ENCODE measurements at places on chromosomes 1 and 21.

DNA sequence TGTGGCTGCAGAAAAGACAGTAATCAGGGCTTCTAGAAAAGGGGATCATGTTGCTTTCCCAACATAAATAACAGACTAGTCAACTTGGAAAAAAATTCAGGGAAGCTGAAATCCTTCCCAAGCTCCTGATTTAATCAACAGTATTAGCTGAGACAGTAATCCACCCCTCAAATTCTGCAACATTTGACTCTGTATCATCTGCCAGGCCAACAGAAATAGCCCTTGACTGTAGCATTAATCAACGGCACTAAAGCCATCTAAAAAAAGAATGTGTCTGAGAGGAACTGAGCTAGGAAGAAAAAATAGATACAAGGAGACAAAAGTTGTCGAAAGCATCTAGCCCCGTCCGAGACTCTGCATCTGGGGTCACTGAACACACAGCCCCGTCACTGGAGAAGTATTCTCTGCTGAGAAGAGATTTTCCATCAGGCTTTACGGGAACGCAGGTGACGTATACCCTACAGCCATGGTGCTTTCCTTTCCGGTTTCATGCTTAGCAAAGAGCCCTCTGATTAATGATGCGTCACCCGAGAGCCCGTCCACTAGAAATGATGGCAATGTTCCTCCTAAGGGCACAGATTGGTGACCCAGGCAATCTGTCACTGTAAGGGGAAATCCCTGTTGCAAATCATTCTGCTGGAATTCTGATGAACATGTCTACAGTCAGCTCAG, 42.1 kb upstream of the TP53BP2 start:
- no peak for DNase-seq

GRCh38 chr1:17120962-17121837, 1.9 kb upstream of the PADI2 start:
- DNase-seq = no peak

- DNase-seq = no peak
Measured at GRCh38 chr21:15539376-15539775, 190.4 kb upstream of the USP25 start.

DNA sequence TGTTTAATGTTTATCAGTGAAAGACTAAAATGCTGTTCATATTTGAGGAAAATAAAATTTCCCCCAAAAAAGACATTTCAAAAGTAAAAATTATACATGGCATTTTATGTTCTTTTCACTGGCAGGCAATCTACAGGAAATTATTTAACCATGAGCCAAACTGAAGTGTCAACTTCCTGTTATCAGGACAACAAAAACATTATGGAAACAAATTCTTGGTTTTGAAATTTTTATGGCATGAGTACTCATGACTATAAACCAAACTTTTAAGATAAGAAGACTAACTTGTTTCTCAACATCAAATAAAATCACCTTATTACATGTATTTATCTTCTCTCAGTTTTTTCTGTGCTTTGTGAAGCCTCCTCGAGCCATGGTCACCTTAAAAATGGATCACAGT, 698.6 kb downstream of the LTN1 start:
- DNase-seq = no peak

DNA sequence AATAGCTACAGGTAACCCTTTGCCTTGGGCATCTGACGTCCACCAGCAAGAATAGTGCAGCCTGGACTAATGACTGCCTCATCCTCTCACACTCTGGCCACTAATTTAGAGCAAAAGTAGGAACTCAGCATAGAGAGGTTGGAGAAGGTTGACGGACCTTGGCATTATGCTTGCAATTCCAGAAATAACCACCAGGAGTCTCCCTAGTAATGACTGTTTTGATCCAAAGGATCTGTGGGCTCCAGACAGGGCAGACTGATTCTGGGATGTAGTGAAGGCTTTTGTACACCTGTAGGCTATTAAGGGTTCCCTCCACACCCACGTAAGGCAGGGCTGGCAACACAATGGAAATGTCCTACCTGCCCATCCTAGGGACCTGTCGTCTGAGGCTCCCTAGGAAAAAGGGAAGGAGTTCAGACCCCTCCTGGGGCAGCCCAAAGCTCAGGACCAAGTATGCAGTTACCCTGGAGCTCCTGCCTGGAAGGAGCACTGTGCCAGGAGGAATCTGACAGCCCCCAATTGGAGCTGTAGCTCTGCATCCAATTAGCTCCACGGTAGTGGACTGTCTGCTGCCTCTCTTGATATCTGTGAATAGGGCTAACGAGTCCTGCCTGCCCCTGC, 91.0 kb upstream of the TMEM51 start:
- DNase-seq = no peak

- DNase-seq = no peak
Measured at GRCh38 chr1:21335750-21336224, 45.5 kb upstream of the ECE1 start.

GRCh38 chr1:219812086-219812485, 116.3 kb downstream of the SLC30A10 start:
- DNase-seq = no peak

DNA sequence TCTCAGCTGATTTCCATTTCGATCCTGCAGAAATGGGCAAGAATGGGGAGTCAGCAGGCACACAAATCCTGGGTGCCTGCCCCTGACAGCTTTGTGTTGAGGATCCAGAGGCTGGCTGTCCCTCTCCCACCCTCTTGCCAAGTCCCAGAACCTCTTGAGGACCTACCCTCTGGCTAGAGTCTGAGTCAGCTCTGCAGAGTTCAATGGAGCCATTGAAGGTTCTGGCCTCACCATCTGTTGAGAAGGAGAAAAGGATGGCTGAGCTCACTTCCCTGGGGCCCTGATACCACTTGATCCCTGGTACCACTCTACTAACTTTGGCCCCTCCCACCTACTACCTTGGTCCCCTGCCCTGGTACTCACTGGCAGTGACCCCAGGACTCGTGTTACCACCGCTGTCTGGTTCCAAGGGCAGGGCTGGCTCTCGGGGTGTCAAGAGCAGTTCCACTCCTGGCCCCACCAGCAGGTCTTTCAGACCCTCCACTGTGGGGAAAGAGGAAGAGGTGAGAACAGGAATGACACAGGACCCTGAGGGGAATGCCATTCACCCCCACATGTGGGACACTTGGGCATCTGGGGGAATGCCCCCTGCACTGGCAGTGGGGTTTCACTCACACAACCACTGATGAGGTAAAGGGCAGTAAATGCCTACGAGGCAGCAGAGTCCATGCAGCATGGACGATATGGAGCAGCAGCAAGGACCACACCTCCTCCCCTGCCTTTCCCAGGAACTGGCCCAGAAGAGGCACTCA, 10.5 kb downstream of the RXFP4 start:
- no peak for DNase-seq

DNA sequence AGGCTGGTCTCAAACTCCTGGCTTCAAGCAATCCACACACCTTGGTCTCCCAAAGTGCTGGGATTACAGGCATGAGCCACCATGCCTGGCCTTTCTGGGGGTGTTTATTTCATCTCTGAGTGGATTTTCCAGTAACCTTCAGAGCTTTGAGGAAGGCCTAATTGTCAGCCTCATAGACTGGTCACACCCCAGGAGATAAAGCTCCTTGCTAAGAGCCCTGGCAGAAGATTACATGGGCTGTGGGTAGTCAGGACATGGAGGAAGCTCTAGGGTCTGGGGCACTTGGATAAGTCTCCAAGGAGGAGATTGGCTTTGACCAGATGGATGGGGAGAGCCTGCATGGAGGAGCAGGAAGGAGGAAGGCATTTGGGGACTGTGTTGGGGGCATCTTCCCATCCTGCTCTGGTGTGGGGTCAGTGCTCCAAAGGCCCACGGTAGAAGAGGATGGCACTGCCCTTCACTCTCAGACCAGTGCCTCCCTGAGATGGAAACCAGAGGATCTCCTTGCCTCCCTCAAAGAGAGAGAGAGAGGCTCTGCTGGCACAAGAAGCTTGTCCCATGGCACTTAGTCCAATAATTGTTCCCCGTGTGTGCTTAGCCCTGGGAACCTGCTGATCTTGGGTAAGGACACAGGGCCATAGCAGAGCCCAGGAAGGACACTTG, 14.7 kb upstream of the GSTM4 start:
- no peak for DNase-seq

- DNase-seq = no peak
Measured at GRCh38 chr1:183898001-183898396, 93.1 kb downstream of the RGL1 start.

- DNase-seq = no peak
Measured at GRCh38 chr1:180117764-180118116, 36.9 kb upstream of the QSOX1 start.

GRCh38 chr1:214445831-214446614, 105.4 kb downstream of the PTPN14 start:
- DNase-seq = no peak

Measured in activated CD4-positive, alpha-beta T cell treated with anti-CD3 and anti-CD28 coated beads for 24 hours (primary cell).